Progenitor cell of endocrine pancreas (in vitro differentiated cells): ENCODE measurements at places on chromosomes 12 and 14.

DNA sequence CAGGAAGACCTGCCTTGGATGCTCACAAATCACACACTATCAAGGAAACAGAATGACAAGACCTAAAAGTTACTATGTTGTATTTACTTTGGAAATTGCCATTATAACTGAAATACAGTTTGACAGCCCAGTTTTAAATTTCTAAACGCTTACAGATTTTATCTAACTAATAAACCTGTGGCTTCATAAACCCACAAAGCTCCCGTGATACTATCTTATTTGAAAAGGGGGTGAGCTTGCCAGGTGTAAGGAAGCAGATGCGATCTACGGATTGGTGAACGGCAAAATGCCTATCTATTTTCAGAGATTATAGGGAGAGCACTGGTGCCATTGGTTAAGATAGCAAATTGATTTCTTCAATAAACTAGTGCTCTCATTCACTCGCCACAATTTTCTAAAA, 485.5 kb downstream of the BCAT1 start:
- no peak for DNase-seq

DNA sequence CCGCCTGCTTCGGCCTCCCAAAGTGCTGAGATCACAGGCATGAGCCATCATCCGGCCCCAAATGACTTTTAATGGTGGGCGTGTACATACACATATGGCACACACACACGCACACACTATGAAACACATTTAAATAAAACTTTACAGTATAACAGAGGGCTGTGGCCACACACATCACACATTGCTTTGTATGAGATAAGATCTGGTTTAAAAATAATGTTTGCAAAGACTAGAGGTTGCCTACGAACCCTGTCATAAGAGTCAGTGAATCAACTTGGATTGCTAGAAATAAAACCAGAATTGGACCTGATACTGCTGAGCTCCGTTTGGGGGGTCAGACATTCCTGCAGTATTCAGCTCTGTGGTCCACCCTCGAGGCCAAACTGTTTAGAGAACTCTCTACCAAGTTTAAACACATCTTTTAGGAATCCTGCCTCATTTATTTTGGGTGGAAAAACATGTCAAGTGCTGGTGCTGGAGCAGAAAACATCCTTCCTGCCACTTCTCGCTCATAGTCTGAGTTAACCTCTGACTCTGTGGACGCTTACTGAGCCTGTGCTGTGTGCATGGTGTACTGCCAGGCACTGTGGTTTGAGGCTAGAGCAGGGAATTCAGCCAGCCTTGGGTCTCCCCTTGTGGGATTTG, 47.8 kb upstream of the EML1 start:
- DNase-seq: no peak

DNA sequence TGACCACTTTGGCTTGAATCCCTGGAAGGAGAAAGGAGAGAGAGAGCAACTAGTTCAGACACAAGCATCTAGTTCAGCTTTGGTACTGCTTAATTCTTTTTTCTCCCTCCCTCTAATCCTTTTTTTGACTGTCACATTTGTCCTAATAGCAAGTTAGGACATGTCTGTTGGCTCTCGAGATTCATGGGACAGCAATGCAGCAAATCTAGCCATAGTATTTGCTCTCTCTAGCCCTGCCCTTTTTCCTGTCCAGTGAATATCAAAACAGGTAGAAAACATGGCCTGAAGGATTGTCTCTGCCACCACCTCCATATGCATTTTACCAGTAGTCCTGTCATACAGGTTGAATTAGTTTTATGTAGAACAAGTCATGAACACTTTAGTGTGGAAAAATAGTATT, 116.4 kb downstream of the PTPRB start:
- DNase-seq: no peak

DNA sequence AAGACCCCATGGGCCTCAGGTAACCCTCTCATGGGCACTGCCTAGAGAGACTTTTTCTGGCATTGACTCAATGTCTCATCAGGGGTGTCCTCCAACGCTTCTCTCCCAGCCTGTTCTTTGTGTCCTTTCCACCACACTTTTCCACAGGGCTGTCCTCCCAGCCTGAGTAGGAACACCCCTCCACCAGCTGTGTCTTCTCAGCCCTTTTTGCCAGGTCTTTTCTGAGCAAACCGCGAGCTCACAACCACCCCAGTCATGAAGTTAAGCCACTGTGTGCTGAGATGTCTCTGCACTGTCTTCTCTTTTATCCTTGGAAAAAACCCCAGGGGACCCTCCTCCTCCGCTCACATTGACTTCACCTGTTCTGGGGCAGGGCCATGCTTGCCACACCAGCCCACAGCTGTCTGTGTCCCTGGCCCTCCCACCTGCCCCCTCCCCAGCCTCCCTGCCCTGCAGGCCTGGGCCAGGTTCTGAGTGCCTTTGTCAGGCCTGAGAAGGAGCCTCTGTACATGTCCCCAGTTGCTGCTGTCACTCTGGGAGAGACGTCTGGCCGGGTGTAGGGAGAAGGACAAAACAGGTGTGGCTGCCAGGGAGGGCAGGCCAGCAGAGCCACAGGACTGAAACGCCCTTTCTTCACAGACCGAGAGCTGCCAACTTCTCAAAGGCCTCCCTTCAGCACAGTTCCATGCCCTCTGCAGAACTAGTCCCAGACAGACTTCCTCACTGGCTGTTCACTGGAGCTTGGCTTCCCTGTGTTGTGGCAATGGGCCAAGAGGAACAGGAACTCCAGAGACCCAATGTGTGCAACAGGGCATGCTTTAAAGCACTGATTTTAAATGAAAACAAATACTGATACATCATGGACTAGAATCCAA, 50.5 kb upstream of the PNMA1 start:
- no peak for DNase-seq

DNA sequence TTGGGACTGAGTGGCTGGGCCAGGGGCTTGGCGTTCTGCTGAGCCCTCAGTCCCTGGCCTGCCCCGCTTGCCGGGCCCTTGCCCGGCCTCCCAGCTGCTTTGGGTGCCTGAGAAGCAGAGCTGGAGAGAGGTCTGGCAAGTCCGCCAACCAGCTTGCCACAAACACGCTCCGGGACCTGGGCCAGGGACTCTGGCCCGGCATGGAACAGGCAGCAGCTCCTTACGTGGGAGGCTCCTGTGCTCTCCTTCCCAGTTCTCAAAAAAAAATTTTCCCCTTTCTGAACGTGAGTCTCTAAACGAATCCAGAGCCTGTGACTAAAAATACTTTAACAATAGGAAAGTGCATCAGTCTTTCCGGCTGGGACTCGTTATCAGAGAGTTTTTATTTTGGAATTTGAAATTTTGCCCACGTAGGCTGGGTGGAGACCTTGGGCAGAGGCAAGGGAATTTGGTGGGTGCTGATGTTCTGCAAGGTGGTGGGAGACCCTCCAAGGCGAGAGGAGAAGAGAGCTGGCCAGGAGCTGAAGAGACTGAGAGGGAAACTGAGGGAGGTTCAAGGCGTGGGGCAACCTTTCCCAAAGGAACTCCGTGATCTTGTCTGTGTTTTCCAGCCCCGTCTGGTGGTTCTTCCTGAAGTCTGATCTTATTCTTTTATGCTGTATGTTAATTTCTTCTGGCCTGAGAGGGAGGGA, 6.8 kb upstream of the NR4A1 start:
- no peak for DNase-seq

DNA sequence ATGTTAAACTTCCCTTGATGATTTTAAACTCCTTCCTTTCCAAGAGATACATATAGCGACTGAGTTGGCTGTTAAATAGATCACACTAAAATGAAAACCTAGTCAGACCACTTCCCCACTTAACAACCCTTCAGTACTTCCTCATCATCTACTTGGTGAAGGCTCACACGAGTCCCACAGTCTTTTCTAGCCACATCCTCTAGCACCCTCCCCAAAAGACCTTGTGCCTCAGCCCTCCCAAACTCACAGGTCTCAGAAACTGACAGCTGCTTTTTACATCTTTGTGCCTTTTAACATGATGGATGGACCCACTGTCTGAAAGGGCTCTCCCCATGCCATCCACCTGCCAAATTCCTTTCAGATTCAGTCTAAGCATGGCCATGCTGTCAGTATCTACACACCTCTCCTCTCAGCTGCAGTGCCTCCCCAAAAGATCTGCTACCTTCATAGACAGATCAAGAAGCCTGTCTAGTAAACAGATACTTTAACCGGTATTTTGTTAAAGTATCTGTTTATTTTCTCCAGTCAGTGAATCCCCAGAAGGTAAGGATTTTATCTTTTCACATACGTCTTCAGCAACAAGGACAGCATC, 65.1 kb upstream of the GPHB5 start:
- no peak for DNase-seq

DNA sequence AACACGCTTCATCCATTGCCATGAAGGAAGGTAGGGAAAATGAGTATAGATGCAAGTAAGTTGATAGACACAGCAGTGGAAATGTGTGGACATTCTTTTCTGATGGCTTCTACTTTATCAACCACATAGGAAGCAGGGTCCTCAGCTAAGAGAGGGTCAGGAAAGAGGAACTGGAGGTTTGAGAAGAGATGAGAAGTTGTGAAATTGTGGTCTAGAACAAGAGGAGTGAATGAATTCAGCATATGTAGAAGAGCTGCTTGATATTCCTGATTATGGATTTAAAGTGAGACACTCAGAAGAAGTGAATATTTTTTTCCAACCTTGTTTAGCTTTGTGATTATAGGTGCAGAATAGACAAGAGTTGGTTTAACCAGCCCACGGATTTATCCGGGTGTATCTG, 128.5 kb downstream of the SLC15A5 start:
- no peak for DNase-seq

DNA sequence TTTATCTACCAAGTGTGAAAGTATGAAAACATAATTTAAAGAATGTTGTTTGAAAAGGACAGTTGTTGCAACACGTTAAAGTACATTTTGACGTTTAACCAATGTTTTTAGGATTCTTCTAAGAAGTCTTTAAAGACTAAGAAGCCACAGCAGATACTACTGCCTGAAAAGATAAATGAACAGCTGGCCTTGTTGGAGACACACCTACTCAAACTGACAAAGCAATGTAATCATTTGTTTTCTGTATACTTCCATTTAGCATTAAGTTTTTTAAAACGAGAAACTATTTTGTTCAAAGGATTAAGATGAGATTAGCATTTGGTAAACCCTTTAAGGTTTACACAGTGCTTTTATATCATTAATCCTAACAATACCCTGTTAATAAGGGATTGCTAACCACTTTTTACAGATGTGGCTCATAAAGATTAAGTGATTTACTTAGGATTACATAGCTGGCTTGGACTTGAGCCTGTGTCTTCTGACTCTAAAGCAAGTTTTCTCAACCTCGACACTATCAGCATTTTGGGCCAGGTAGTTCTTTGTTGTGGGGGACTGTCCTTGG, 134.4 kb downstream of the CFAP54 start:
- DNase-seq: no peak

GRCh38 chr12:125133616-125134015, 68.4 kb downstream of the AACS start:
- DNase-seq: no peak

GRCh38 chr14:61344437-61345150, 23.2 kb downstream of the PRKCH start:
- no peak for DNase-seq

DNA sequence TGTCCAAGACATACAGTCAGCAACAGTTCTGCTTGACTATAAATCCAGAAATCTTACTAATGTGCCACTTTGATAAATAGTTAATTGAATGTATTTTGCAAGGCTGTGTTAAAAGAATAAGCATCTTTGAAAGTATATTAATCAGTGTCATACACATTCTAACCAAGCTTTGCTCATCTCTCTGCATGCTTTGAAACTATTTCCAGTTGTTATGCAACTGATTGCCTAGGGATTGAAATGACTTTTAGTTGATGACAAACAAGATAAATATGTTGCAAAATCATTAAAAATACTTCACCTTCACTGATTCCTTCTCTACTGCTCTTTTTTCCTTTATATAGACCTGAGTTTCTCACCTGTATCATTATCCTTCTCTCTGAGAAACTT, 91.3 kb downstream of the AEBP2 start:
- DNase-seq: no peak

DNA sequence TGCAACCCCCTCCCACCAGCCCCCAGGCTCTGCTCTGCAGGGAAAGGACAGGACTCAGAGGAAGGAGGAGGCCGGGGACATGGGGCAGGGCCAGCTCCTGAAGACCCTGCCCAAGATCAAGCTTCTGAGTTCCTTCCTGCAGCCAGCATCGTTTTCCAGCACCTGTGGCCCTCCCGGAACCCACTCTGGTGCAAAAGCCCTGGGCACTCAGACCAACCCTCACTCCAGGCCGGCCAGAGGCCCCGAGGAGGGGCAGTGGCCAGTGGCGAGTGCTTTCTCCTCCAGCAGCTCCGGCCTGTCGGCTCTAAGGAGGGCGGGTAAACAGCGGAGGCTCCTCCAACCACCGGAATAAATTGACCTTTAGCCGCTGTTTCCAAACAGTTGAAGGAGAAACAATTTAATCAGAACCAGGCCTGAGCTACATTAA, 10.8 kb downstream of the TMEM179 start:
- DNase-seq: no peak
